Urinary bladder (tissue), 4 donors: ENCODE measurements at places on chromosomes 11 and 22.

- no peak for DNase-seq
These were observed 34.4 kb downstream of the TMEM225 start for GRCh38 chr11:123851110-123851509.

DNA sequence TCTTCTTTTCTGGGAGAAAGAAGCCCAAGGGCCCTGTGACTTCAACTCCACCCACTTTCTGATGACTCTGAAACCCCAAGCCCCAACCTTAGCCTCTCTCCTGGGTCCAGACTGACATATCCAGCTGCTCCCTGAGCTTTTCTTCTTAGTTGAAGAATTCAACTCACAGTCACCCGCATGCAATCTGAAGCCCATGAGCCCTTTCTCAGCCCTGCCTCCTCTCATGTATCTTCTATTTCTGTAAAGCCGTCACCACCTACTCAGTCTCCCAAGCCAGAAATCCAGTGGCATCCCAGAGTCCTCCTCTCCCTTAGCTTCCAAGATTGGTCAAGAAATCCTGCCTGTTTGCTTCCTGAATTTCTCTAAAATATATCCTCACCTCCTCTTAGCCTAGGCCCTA lies 7.1 kb upstream of the TMA7B start:
- DNase-seq = no peak

GRCh38 chr11:12523180-12523924 lies 146.0 kb downstream of the PARVA start:
- no peak for DNase-seq

DNA sequence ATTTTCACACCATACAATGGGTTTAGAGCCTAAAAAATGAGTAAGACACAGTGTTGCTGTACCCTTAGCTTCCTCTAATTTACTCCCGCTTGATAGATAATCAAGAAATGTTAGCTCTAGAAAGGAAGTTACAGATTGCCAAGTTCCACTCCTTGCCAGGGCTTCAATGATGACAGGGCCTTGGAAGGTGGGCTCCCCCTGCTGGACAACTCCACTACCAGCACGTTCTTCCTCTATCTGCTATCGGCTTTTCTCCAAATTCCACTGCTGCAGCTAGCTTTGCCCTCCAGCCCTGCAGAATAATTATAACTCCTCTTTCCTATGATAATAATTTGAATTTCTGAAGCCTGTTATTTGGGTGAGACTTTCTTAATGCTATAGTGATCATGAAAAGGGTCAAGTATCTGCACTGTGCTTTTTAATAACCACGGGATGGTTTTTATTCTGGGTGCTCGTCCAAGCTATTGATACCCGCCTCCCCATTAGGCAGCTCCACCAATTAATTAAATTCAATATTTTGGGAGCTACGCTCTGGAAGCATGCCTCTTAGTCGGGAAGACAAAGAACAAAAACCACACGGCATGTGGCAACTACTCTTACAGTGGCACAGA lies 9.0 kb downstream of the SYN3 start:
- peak; percentile 23 for DNase-seq

DNA sequence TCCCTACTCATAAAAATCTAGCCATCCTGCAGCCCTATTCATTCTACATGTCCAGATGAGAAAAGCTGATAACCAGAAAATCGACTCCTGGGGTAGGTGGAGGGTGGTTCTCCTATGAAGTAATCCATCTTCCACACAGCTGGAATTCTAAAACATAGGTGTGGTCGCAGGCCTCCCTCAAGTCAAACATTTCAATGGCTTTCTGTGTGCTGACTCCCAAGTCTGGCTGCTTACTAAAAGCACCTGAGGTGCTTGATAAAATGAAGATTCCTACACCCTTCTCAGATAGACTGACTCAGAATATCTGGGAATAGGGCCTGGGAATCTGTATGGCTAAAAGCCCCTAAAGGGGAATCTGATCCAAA lies 26.1 kb downstream of the IRAG1 start:
- no peak for DNase-seq

DNA sequence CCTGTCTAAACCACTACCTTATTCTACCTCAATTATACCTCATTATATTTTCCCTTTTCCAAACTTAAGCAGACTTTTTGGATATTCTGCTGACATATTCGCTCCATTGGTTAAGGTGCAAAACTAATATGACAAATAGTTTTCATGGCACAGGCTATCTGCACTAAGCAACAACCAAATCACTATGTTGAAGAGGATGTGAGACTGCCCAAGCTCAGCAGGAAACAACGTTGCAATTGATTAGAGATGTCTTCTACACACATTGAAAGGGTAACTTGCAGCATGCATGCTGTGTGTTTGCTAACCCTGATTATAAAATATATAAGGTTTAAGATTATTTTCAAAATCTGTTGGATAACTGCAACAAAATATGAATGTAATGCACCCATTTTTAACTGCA lies 61.6 kb downstream of the STK33 start:
- no peak for DNase-seq

GRCh38 chr22:27462190-27462589 lies 339.4 kb downstream of the MN1 start:
- no peak for DNase-seq

GRCh38 chr11:45858751-45859398 lies 11.6 kb downstream of the CRY2 start:
- DNase-seq = no peak

- DNase-seq = no peak
These were observed 1422.4 kb downstream of the LRRC4C start for GRCh38 chr11:40037005-40037404.

DNA sequence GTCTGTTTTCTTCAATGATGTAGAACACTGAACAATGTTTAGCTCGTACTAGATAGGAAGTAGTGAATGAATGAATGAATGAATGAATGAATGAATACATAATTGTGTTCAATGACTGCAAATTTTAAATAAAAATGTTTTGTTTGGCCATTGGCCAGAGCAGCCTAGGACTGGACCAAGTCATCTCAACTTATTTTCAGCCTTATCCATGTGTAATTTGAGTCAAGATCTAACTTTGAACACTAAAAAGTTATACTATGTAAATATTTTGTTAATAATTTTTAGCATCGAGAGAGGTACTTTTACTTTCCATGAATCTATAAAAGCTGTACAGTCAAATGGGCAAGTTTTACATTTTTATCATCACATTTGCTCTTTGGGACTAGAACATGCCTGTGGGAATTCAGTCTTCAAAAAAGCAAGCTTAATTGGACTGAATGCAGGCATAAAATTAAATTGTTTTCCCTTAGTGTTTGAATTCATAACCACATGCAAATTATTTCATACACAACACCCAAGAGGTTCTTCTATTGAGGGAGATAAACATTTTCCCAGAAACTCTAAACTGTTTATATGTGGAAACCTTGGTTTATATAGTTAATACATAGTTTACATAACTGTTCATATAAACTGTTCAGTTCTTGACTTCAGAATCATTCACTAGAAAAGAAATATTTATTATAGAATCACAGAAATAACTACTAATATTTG lies 222.1 kb upstream of the ANO3 start:
- no peak for DNase-seq

GRCh38 chr22:38406617-38407016 lies 48.4 kb downstream of the KCNJ4 start:
- DNase-seq = no peak

GRCh38 chr11:3155216-3155615 lies 9.9 kb downstream of the OSBPL5 start:
- DNase-seq = no peak

DNA sequence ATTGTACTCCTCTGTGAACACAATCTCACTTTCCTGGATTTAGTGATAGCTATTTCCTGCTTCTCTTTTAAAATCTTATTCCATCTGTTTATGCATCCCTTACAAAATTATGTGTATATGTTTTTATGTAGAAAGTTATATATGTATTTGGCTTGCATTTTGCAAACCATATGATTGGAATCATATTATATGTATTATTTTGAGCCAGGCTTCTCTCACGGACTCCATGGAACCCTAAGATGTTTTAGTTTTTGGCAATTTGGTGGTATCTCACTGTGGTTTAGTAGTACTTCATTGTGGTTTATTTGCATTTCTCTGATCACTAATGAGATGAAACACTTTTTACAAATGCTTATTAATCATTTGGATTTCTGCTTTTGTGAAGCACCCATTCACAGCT lies 507.3 kb upstream of the KIRREL3 start:
- DNase-seq = no peak

DNA sequence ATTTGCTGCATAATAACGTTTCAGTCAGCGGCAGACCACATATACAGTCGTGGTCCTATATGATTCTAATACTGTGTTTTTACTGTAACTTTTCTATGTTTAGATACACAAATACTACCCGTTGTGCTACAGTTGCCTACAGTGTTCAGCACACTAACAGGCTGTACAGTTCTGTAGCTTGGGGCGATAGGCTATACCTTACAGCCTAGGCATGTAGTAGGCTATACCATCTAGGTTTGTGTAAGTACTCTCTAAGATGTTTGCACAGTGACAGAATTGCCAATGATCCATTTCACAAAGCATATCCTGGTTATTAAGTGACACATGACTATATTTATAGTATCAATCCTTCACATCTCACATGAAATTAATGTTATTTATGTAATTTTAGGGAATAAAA lies 78.2 kb downstream of the YAP1 start:
- no peak for DNase-seq

- no peak for DNase-seq
These were observed 131.0 kb downstream of the FBXO7 start for GRCh38 chr22:32605576-32605975.

GRCh38 chr11:6397156-6397555 lies 6.9 kb downstream of the SMPD1 start:
- no peak for DNase-seq

GRCh38 chr11:126647735-126648134 lies 292.2 kb downstream of the ST3GAL4 start:
- DNase-seq = no peak

- DNase-seq = no peak
These were observed 1790.8 kb downstream of the LRRC4C start for GRCh38 chr11:39668640-39669039.

- no peak for DNase-seq
These were observed 818.8 kb upstream of the CHORDC1 start for GRCh38 chr11:91041626-91042025.

DNA sequence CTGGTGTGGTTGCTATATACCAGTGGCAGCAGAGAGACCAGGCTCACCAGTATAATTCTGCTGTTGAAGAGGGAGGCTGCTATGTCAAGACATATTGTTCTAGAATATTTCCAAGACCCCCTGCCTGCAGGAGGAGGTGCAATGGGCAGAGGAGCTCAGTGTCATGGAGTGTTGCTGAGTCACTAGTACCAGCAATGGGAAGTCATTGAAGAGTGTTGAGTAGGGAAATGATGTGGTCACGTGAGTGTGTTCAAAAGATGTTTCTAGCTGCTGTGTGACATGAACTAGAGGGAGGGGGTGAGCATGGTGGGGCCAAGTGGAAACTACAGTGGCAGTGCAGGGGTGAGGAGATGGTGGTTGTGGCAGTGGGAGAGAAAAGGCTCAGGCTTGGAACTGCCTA lies 76.3 kb upstream of the BIRC3 start:
- DNase-seq = no peak

DNA sequence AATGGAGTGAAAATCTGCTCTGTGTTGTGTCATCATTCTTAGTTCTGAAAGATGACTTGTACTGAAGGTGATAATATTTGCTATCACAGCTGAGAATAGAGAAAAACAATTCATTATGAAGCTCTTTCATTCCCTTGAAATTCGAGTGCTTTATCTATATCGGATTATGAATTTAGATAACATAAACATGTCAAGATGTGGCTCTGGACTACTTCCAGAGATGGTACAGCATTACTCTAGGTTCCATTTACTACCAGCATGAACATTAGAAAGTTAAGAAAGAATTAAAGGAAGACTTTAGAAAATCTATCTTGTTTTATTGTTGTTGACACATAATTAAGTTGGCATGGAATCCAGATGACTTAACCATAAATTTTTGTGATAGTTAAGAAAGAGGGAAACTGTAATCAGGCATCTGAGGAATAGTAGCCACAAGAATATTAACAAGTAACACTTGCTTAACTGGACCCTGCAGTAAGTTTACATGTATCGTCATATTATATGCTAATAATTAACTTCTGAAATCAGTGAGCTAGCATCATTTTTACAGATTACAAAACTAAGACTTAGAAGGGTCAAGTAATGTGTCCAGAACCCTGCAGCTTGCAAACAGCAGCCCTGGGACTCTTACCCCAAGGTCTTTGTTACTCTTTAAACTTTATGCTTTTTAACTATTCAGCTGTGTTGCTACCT lies 182.6 kb downstream of the DDX10 start:
- DNase-seq = no peak

GRCh38 chr11:64531906-64532312 lies 59.1 kb upstream of the SLC22A12 start:
- DNase-seq = no peak

DNA sequence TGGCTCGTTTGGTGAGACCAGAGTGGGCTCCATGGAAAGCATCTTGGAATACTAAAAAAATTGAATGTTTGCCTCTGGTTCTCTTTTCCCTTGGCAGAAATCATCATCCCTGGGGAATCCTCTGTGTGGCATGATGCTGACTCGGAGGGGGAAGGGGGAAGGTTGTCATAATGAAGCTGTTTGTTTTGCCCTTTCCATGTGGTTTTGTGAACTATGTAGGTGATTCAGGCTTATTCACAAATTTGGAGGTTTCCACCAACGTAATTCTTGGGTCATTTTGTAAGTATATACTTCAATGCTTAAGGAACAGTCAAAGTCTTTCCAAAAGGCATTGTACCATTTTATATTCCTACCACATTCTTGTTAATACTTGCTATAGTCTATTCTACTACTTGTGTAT lies 754.0 kb upstream of the FAT3 start:
- DNase-seq = no peak

GRCh38 chr11:23990346-23991164 lies 506.3 kb upstream of the LUZP2 start:
- no peak for DNase-seq

DNA sequence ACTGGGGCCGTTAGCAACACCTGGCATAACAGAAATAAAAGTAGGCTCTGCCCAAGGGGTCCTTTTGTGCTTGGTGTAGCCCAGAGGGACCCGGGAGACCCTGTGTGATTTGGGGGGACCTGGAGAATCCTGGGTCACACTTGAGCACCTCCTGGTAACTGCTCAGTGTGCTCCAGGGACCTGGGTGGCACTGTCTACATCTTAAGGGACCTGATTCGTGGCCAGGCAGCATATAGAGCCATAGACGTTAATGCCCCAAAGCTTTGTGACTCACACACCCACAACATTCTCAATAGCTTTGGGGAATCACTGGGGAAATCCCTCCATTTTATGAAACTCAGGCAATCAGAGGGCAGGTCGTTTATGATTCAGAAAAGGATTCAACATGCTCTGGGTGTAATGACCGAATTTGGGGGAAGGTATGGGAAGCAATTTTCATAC lies 3.6 kb upstream of the IGF2 start:
- no peak for DNase-seq

DNA sequence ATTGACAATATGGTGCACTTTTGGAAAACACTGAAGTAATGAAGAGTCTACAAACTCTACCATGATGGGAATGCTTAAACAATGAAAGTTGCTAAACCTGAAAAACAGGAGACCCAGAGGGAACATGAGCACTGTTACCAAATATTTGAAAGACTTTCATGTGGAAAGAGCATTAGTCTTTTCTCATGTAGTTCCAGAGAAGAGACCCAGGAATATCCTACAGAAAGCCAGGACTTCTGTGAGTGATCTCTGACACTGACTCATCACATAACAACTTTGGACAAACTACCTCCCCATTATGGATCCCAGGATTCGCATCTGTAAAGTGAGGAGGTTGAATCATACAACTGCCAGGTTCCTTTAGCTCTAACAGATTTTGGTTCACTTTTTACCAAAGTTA lies 62.2 kb downstream of the FAM181B start:
- DNase-seq = no peak
